Activated CD4-positive, alpha-beta T cell treated with anti-CD3 and anti-CD28 coated beads, Interleukin-2, amount 10 ng/mL, durations not matched to agents 24 days and 14 days (primary cell): ENCODE measurements at places on chromosomes 3 and 15. TPM values are rescaled to one million over a fixed set of nuclear protein-coding genes. Genes with fewer than 3 reads are reported as not detected.

SLC28A2 gene
- not detected in 2 replicates for total RNA-seq

P4HTM gene
- total RNA-seq: 33.9 and 38.3 TPM in 2 replicates

GRCh38 chr3:118088696-118089095 is 946.0 kb downstream of the IGSF11 start:
- H3K27me3 ChIP-seq: no peaks in the 10 kb centered on the region
- H3K4me1 ChIP-seq: no peaks in the 10 kb centered on the region
- no peak overlapping the region for H3K4me3 ChIP-seq
- H3K36me3 ChIP-seq: no peaks in the 10 kb centered on the region

- no peaks in the 10 kb centered on the region for H3K36me3 ChIP-seq
- H3K4me3 ChIP-seq: no peak overlapping the region
- H3K27me3 ChIP-seq: peaks cover 22% of the 10 kb centered on the region
- DNase-seq: no peak
- no peaks in the 10 kb centered on the region for H3K4me1 ChIP-seq
- no peak overlapping the region for H3K27ac ChIP-seq
Observed at GRCh38 chr15:57662802-57663201, 43.7 kb upstream of the POLR2M start.

GRCh38 chr15:55222588-55222987 is 25.8 kb upstream of the RSL24D1 start:
- H3K4me3 ChIP-seq: peak overlapping the region; percentile 38
- DNase-seq: no peak
- peak overlapping the region; percentile 95 for H3K27ac ChIP-seq
- H3K27me3 ChIP-seq: no peaks in the 10 kb centered on the region

DNA sequence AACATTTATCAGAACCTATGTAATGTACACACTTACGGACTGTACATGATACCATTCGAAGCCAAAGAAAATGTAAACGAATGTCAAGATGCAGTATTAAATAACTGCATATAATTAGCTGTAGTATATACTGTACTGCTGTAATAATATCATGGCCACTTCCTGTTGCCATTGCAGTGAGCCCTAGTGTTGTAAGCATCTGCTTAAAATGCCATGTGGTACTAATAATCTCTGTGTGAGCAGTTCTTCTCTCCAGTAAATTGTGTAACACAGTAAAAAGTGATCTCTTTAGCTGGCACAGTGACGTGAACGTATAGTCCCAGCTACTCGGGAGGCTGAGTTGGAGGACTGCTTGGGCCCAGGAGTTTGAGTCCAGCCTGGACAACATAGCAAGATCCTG is 8.6 kb downstream of the SPG11 start:
- H3K27ac ChIP-seq: no peak overlapping the region
- peaks cover 27% of the 10 kb centered on the region for H3K4me1 ChIP-seq

DNA sequence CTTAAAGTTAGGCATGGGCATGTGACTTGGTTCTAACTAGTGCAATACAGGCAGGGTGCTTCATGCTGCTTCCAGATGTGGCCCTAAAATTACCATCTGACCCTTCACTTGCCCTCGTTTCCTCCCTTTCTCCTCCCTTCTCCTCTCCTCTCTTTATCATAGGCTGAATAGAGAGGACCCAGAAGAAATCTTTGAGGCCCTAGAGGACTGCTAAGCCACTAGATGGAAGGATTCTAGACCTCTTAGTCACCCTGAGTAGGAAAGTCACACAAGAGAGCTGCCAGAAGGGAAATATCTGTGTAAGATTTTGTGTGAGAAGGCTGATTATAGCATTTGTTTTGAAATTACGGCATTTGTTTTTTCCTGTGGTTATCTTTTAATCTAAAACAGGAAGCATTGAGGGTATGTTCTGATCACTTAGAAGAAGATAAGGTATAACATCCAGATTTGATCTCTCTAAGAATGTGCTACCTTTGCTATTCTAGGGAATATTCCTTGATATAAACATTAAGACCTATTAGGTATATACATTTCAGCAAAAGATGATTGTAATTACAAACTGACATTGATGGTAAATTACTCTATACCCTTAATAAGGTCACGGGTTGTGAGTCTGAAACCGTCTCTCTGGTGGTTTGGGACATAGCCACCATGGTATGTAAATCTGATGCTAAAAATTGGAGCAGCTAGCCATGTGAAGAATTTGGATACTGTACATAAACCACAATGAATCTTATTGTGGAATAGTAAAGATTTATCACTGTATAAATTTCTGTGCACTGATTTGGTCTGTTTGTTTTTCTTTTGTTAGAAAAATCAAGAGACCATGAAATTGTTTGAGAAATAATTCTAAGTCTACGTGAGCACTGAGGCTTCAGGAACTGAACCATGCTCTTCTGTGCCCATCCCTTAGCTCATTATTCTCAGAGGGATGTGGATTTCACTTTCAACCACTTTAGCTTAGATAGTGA is 84.1 kb downstream of the TP63 start:
- DNase-seq: peak; percentile 53
- no peaks in the 10 kb centered on the region for H3K27me3 ChIP-seq
- H3K4me1 ChIP-seq: peaks cover 11% of the 10 kb centered on the region
- H3K36me3 ChIP-seq: no peaks in the 10 kb centered on the region
- H3K4me3 ChIP-seq: no peak overlapping the region
